Kidney (tissue), 22 donors: ENCODE measurements at places on chromosomes 12 and 14.
A peak's percentile ranks its signal among the peaks of the same experiment; 100 is the strongest.

- no peak for DNase-seq
Measured at GRCh38 chr14:89140326-89140725, 276.7 kb downstream of the FOXN3 start.

DNA sequence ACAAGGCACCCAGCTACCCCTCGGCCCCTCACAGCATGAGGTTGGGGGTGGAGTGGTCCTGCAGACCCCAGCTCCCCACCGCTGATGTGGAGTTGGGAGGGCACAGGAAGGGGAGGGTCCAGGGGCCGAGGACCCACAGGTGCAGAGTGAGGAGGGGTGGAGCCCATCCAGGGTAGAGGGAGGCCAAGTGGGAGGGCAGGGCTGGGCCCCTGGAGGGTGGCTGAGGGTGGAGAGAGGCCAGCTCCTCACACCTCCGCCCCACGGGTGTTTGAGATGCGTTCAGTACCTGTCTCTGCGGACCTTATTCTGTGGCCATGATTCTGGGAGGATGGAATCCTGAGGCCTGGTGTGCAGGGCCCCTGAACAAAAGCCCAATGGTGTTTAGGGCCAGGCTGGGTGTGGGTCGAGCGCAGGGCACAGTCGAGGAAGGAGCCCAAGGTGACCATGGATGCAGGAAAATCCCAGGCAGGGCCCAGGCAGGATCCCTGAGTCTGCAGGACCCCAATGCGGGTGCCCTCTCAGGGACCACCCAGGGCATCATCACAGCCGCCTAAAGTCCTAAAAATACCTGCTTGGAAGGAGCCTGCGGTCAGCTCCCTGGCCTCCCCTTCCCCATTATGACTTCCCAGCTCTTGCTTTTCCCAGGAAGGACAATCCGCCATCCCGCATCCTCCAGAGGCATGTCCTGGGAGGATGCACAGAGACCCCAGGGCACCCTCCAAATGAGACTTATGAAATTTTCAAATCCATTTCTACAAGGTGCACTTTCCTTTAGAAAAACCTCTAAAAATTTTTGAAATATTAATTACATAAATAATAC, 377.1 kb upstream of the SFSWAP start:
- no peak for DNase-seq

DNA sequence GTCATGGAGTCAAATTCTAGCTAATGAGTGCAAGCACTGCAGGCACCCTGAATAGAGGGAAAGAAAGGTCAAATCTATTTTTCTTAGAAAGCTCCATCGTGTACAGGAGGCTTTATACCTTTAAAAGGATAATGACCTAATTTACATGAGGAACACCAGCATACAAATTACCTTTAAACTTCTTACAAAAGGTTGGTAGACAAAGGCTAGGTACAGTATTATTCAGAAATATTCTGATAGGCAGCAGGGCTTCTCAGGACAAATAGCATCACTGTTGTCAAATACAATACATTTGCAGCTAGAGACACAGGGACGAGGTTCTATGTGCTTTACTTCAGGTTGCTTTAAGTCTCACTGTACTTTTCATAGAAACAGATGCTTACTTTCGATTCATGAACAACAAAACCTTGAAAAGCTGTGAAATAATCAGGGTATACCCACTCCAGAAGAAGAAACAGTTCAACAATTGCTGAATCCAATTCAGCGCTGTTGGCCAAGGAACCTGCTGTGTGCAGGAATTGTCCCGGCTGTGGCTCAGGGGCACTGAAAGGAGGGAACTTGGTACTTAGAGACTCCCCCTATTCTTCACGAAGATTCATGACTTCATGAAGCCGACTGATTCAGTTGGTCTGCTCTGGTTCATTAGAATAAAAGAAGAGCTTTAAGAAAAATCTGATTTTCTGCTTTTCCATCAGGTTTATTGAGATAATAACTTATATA, 252.9 kb downstream of the PRKD1 start:
- no peak for DNase-seq

- DNase-seq, result peak; percentile 42
Measured at GRCh38 chr12:79886917-79887519, 47.9 kb downstream of the PPP1R12A start.

DNA sequence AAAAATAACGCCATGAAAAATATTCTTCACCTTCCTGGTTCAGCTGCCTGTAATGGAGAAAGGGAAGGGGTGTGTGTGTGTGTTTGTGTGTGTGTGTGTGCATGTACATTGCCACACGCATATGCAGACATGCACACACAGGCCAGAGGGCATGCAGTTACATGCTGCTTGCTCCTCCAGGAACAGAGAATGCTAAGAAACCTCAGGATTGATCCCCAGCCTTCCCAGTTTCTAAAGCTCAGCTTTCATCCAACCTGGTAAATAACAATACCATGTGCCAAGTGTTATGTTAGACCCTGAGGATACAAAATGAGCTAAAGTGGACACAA, 241.7 kb downstream of the SPTSSA start:
- DNase-seq, result no peak

- DNase-seq, result no peak
Measured at GRCh38 chr12:12720052-12720451, 2.9 kb downstream of the CDKN1B start.

DNA sequence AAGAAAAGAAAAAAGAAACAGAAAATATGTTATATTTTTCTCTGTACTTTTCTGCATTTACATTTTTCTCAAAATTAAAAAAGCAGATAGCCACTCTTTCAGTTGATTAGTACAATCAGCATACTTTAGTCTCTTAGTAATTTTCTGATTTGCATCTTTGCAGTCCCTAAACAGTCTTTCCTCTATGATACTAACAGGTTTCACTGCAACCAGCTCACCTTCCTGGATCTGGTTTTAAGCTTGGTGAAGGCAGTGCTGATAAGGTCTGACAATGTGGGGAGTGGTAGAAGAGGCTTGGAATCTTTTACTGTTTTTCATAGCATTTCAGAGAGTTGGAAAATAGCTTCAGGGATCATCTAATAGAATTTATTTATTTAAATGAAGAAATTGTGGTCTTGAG, 457.6 kb downstream of the ZFP36L1 start:
- no peak for DNase-seq

- DNase-seq, result no peak
Measured at GRCh38 chr14:48526307-48526706, 850.9 kb upstream of the MDGA2 start.

- DNase-seq, result peak; percentile 67
Measured at GRCh38 chr12:96445691-96446583, 43.4 kb upstream of the CFAP54 start.

DNA sequence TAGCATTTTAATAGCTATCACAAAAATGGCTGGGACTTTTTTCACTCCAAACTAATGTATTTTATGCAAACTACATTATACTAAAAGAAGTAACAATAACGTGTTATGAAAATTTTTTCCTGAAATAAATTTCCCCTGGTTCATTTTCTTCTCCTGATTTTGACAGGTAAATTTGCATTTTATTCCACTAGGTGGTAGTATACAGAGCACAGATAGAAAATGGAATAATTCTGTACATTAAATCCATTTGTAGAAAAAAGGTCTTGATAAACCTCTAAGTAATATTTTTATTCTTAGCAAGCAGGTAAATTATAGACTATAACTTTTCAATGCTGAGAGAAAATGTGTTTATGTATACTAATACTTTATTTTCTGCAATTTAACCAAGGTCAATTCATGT, 96.5 kb downstream of the BCAT1 start:
- peak; percentile 18 for DNase-seq

GRCh38 chr14:85607651-85608081, 77.7 kb downstream of the FLRT2 start:
- no peak for DNase-seq

GRCh38 chr14:88075269-88075981, 70.5 kb downstream of the GPR65 start:
- DNase-seq, result no peak

GRCh38 chr12:24991209-24992049, 42.5 kb upstream of the BCAT1 start:
- no peak for DNase-seq

DNA sequence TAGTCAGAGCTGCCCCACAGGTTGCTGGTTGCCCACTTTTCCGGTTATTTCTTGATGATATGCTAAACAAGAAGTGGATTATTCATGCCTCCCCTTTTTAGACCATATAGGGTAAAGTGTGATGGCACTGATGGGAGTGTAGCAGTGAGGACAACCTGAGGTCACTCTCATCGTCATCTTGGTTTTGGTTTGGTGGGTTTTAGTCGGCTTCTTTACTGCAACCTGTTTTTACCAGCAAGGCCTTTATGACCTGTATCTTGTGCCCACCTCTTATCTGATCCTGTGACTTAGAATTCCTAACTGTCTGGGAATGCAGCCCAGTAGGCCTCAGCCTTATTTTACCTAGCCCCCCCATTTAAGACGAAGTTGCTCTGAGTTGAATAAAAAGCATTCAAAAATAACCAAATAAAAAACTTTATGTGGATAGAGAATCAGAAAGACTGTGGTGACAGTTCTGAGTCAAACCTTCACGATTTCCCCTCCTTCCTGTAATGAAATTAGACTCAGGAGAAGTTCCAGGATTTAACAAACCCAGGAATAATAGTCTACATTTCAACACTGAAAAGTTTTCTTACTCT, 144.2 kb downstream of the PAWR start:
- DNase-seq, result no peak

- no peak for DNase-seq
Measured at GRCh38 chr12:1642513-1642912, 13.5 kb downstream of the WNT5B start.

GRCh38 chr12:42525444-42525843, 64.1 kb downstream of the PRICKLE1 start:
- DNase-seq, result no peak

DNA sequence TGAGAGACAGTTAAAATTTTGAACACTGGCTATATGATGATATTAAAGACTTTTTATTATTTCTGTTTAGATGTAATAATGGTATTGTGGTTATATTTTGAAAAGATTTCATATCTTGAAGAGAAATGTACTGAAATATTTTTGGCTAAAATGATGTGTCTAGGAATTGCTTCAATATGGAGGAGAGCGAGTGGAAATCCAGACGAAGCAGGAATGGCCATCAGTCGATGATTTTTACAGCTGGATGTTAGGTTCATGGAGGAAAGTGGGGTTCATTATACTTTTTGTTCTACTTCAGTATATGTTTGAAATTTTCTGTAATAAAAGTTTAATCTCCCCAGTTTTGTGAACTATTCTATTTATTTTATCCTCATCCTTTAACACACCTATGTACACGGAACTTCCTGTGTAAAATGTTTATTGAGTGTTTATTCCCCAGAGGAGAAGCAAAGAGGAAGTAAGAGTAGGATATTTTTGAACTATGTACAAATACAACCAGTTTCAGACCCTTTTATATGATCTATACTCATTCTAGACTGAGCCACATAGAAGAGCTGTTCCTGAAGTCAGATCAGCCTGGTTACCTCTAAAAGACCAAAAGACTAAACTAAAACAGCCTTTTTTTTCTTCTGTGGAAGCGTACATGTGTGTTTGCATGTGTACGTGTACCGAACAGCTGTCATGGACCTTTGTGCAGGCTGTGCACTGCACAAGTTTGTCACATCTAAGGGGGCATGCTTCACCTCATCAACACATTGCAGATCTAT, 211.0 kb upstream of the NUDT4 start:
- DNase-seq, result no peak

DNA sequence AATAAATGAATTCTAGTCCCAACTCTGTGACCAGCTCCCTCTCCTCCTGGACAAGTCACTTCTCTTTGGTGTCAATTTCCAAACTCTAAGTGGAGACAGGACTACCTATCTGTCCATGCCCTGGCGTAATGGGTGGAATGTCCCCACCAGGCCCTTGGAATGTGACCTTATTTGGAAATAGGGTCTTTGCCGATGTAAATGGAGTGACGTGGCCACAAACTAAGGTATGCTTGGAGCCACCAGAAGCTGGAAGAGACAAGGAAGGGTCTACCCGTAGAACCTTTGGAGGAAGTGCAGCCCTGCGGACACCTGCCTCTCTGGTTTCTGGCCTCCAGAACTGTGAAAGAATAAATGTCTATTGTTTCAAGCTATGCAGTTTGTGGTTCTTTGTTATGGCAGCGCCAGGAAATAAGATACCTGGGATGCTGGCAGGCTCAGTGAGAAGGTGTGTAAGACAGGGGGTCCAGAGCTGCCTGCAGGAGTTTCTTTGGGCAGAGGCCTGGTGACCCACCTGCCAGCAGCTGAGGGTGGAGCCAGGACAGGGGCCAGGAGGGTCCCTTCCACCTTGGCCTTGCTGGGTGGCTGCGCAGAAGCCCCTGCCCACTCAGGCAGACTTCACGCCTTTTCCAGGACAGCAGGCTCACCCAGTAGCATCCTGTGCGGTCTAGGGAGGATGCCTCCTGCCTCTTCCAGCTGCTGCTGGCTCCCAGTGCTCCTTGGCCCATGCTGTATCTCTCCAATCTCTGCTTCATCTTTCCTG, 45.8 kb downstream of the ARL6IP4 start:
- no peak for DNase-seq

DNA sequence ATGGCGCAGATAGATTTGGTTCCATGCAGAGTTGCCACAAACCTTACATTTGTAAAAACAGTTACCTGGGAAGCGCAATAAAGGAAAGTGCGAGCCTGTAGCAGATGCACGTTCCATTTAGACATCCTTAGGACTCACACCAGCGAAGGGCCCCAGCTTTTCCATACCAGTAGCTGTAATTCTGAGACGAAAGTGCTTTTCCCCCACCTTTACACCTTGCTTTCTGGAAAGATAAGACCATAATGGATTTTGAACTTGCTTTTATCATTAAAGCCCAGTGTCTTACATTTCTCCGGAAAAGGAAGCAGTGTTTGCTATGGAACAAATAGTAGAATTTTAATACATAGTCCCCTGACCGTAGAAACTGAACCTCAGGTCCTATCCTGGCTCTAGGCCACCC, 616 bp upstream of the CCDC77 start:
- no peak for DNase-seq

DNA sequence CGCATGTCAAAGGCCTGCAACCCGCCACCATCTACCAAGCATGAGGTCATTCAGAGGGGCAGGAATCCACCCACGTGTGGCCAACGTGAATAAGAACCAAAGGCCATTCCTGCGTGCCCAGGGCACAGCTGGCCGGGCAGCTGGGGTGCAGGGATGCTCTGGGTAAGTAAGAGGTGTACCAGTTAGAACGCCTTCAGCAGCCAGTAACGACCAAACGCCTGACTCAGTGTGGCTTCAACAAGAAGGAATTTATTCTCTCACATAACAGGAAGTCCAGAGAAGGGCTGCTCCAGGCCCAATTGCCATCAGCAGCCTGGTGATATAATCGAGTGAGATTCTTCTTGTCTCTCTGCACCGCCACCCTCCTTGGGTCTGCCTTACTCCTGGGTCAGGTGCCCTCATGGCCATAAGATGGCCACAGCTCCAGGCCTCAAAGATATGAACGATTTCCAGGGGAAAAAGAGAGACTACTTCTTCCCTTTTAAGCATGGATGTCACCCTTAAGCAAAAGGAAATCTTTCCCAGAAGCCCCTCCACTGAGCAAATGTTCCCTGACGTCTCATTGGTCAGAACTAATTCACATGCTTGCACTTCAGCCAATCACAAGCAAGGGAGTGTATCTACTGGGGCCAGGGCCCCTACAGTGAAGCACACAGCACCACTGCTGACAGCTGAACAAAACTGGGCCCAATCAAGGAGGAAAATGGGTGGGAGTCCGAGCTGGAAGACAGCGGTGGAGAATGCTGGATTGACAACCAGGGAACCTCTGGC, 7.3 kb downstream of the TTC7B start:
- no peak for DNase-seq

- DNase-seq, result peak; percentile 9
Measured at GRCh38 chr14:93926873-93927799, at the start of gene FAM181A. Gene FAM181A, plus strand, starts transcription at chr14:93927344. Its CDS starts 942 bp downstream, at chr14:93928286.
